Right cardiac atrium (tissue), 5 donors: ENCODE measurements at places on chromosomes 3 and 15. TPM values are rescaled to one million over a fixed set of nuclear protein-coding genes. Genes with fewer than 3 reads are reported as not detected.

The PAK6 gene
- 9.2 TPM for total RNA-seq

The CD96 gene
- total RNA-seq, result 0.44 TPM

The SCN11A gene
- total RNA-seq, result 0.06 TPM

DNA sequence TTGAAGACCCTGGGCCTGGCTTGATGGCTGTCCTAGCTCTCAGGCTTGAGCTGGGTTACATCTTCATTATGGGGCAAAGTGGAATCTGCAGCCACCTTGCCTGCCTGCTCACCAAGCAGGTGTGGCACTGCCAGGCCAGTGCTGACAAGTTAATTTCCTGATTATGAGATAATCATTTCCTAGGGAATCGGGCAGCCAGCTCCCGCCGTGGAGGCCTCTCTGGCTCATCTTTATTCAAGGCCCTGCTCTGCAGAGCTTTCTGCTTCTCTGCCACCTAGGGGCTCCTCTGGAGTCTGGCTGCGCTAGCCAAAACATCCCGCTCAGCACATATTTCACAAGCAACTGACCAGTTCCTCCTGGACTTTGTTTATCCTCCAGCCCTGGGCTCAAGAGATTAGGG is 9.9 kb downstream of the LOXL1 start:
- peak; percentile 73 for DNase-seq

- DNase-seq, result peak; percentile 64
Observed at GRCh38 chr3:125129512-125129997, 73.8 kb upstream of the HEG1 start.

GRCh38 chr3:105747696-105748095 is 121.1 kb downstream of the CBLB start:
- DNase-seq, result no peak

DNA sequence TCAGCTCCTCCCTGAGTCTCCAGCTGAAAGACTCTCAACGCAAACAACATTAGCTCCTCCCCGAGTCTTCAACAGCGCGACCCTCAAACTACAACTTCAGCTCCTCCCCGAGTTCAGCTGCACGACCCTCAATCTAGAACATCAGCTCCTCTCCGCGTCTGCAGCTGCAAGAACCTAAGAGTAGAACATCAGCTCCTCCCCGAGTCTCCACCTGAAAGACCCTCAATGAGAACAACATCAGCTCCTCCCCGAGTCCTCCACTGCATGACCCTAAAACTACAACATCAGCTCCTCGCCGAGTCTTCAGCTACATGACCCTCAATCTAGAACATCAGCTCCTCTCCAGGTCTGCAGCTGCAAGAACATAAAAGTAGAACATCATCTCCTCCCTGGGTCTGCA is 78.3 kb downstream of the TFRC start:
- DNase-seq, result no peak

- DNase-seq, result no peak
Observed at GRCh38 chr3:126546549-126547239, 12.0 kb downstream of the C3orf22 start.

- DNase-seq, result no peak
Observed at GRCh38 chr15:69096196-69096595, 64.2 kb upstream of the GLCE start.

- DNase-seq, result no peak
Observed at GRCh38 chr15:60569596-60569995, 90.7 kb upstream of the ICE2 start.

DNA sequence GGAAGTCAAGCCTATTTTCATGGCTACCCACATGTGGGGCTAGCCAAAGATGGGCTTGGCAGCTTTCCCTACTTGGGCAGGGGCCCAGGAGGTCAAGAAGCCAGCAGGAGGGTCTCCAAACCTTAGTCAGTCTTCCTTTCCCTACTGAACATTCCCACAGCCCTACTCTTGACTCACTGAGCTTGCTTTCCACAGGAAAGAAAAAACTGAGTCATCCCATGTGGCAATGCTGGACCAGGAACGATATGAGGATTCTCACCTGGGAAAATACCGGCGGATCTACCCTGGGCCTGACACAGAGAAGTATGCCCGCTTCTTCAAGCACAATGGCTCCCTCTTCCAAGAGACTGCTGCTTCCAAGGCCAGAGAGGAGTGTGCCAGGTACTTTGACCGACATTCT is 3.7 kb upstream of the NGRN start:
- no peak for DNase-seq
